ENCODE measurements at places on chromosomes 2 and 18. TPM values are rescaled to one million over a fixed set of nuclear protein-coding genes. Genes with fewer than 3 reads are reported as not detected.

- DNase-seq = peak; percentile 41
Observed at GRCh38 chr2:51717312-51717711, 685.4 kb upstream of the NRXN1 start.

Gene BCL11A
- 4.4 TPM for total RNA-seq

DNA sequence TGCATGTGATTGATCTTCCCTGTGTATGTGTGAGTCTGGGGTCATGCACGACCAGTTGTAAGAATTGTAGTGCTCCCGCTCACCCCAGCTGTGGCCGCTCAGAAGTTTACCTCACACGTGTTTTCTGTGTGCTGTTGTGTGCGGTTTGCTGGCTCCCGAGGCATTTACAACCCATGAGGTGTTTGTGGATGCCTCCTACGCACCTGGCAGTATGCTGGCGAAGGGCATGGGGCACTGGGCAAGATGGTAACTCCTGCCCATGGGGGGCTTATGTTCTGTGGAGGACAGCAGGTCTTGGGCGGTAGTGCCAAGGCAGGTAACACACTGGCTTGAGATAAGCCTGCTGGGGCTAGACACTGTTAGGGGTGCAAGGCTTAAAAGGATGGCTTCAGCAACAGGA lies 102.6 kb upstream of the HS6ST1 start:
- no peak for DNase-seq

GRCh38 chr2:15614545-15615300 lies 23.1 kb downstream of the DDX1 start:
- no peak for DNase-seq

DNA sequence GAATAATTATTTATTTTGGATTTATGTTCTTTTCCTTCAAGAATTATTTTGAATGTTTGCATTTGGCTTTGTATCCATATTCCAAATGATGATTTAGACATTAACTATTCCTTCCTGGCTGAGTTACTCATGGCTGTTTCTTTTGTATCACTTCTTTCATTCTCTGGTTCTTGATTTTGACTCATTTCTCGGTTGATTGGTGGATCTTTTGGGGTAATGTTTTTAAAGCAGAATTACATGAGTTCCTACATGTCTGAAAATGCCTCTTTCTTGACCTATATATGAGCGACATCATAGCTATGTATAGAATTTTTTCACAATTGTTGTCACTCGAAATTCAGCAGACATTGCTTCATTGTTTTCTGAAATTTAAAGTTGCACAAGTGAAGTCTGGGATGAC lies 39.5 kb downstream of the CYP26B1 start:
- no peak for DNase-seq

GRCh38 chr2:230230087-230230486 lies 4.6 kb downstream of the SP140 start:
- peak; percentile 88 for DNase-seq

Gene SLC23A3
- not detected for total RNA-seq

All from epithelial cell of proximal tubule (primary cell).